ENCODE measurements at places on chromosomes 7 and 10.

DNA sequence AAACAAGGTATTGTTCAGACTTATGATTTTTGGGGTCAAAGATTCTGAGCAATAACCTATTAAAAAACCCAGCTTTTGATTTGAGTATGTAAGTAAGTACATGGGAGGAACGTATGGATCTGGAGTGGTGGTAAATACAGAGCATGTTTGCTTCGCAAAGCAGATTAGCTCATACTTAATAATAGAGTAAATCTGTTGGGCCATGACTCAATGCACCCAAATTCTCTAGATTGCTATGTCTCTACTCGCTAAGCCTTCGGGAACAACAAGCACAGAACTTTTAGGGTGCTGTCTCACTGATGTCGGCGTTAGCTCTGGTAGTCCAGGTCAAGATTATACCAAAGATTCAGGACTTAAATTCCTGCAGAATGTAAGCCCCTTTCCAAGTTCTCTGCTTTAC, 807 bp upstream of the MINPP1 start:
- DNase-seq: no peak

DNA sequence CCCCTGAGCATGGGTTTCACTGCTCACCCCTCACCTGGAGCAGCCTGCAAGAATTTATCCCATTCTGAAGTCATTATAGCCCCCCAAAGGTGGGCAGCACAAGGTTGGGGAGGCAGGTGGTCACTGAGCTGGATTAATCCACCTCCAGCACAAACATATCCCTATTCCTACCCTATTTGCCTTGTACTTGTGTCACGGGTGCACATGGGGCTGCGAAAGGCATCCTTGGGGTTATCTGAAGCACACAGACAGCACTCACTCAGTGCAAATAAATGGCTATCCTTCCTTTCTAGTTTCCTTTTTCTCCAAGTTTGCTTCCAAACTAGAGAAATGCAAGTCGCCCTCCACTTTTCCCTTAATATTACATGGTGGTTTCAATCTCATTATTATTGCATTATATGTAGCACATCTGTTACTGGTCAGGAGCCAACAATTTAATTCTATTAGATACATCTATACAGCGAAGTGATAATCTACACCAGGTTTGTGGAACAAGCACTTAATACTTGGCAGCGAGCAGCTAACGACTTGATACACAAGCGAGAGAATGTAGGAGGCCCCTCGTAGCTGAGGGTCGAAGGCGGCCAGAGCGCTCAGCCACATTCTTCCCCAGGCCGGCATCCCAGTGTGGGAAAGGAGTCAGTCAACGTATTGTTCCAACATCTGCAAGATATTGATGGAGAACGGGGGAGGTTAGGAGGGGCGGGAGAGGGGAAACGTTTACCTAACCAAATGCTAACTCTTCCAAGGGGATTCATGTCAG, 121.3 kb upstream of the HABP2 start:
- no peak for DNase-seq

DNA sequence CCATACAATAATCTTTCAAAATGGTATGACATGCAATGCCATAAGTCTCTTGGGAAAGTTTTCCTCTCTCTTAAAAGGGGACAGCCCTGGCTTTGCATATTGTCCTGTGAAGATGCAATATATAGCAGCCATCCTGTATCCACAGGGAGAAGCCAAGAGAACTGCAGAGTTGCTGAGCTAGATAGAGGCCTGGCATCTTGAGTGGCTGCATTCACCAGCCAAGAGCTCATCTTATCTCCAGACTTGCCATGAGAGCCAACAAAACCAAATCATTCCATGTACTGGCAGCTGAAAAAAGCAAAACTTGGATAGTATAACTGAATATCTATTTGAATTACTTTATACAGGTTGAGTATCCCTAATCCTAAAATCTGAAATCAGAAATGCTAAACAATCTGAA, 348.8 kb downstream of the CALN1 start:
- no peak for DNase-seq

- peak; percentile 63 for DNase-seq
Observed at GRCh38 chr10:23540401-23541030, 101.6 kb downstream of the OTUD1 start.

DNA sequence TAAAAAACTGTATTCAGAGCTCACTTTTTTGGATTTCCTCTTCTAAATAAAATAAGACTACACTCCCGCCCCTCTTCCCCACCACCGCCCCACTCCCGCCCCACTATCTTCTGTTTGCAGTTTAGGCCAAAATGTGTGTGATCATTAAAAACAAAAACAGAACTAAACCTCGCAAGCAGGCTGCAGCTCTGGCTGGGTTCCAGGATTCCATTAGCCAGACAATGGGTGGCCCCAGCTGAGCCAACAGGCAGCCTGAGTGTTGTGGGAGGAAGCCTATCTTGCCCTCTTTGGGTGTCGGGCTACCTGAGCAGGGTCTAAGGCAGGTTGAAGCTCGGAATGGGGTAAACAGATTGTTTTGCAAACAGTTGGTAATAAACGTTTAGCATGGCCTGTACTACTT, 41.7 kb downstream of the ARL4A start:
- no peak for DNase-seq

DNA sequence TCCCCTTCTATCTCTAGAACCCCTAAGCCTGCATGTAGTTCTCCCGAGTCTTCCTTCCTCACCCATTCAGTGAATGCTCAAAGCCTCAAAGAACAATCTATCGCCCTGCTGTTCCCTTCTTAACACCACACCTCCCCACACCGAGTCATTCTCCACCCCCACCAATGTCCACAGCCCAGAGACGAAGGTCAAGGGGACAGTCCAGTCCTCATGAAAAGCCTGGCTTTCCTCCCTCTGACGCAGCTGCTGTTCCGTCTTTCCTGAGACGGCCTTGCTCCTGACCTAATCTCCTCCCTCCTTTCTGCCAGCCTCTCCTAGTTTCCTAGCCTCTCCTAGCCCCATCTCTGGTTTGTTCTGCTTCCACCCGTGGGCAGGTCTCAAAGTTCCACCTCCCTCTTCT, 9.2 kb downstream of the MOSPD3 start:
- DNase-seq: no peak

GRCh38 chr10:70678757-70679489, 6.6 kb downstream of the ADAMTS14 start:
- DNase-seq: no peak

GRCh38 chr7:3187444-3188040, 113.5 kb upstream of the SDK1 start:
- no peak for DNase-seq

DNA sequence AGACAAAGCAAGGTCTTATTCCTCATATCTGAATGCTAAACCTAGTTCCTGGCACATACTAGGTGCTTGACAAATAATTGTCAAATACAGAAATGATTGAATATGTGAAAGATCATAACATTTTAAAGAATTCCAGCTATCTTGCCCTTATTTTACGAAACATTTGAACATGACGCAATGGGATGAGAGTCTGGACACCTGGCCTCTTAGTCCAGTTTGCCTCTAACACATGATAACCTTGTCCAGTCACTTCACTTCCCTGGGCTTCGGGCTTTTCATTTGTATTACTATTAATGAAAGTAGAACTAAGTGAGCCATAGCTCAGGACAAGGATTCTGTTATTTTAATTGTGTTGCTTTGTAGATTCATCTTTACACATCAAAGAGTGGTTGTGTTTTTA, 32.6 kb downstream of the PNLIPRP3 start:
- no peak for DNase-seq

- DNase-seq: no peak
Observed at GRCh38 chr7:37198041-37198905, 250.4 kb downstream of the ELMO1 start.

DNA sequence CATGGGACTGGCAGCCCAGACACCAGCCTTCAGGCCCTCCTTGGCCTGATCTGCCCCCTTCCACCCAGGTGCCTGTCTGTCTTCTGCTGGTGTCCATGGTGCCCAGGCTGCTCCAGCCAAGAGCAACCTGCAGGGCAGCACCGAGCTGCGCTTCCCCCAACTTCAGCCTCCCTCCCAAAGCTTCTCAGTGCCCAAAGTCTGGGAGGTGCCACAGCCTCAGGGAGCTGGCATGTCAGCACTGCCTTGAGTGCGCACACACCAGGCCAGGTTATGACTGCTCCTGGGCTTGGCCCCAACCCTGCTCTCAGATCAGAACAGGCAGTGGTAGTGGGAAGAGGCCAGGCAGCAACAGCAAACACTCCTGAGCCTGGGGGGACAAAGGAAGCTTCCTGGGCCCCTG, 304.6 kb upstream of the NRG3 start:
- no peak for DNase-seq

GRCh38 chr7:139691253-139691781, 86.5 kb downstream of the HIPK2 start:
- no peak for DNase-seq

DNA sequence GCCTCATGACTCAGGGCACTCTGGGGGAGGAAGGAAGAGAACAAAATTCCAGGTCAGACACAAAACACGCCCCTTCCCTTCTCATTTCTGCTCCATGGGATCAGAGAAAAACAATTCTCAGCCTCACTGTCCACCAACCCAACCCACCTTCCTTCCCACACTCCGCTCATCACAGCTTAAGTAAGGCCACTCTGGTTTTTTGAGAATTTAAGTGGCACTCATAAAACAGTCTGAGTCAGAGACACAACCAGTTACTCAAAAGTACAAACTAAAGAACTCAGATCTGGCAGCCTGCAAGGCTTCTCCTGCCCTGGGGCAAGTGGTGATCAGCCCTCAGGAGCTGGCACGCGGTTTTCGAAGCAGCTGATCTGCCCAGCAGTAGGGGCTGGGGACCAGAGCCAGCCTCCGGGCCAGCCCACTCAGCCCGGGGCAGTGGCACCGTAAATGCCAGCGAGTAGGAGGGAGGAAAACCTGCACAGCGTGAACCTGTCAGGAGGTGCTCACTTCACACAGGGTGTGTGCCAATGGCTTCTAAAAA, 39.1 kb upstream of the ABLIM1 start:
- no peak for DNase-seq
